ENCODE measurements at places on chromosomes 11 and 22.

DNA sequence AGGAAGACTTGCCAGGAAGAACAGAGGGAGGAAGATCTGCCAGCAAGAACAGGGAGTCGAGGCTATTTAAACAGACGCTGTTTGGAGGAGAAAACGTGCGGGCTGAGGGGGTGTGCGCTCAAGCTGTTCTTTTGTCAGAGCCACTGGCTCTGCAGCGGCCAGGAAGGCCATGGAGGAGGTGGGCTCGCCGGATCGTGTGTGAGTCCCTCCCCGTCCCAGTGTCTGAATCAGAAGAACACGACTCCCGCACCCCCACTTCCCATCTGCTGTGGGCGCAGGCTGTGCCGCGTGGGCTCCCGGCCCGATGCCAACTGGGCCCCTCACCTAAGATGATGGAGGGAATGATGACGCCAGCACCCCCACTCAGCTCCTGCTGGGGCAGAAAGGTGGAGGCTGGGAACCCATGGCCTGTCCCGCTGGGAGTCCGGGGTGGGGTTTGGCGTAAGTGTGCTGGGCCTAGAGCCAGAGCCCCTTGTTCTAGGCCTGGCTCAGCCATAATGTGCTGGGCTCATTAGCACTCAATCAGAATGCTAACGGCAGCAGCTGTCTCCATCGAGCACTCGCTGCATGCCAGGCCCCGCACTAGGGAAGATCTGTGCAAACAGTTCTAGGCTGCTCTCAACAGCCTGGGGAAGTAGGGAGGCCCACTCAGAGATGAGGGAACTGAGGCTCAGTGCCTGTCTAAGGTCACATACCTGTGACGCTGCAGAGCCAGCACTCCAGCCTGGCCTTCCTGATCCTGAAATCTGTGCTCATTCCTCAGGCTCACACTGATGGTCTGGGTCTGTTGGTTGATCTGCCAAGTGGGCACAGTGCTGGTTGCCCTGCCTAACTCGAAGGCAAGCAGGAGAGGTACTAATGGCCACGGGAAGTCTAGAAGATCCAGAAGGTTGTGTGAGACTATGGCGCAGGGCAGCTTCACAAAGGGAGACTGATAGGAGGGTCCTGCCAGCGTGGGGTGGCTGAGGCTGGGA is 11.5 kb downstream of the NPTXR start:
- DNase-seq: no peak

DNA sequence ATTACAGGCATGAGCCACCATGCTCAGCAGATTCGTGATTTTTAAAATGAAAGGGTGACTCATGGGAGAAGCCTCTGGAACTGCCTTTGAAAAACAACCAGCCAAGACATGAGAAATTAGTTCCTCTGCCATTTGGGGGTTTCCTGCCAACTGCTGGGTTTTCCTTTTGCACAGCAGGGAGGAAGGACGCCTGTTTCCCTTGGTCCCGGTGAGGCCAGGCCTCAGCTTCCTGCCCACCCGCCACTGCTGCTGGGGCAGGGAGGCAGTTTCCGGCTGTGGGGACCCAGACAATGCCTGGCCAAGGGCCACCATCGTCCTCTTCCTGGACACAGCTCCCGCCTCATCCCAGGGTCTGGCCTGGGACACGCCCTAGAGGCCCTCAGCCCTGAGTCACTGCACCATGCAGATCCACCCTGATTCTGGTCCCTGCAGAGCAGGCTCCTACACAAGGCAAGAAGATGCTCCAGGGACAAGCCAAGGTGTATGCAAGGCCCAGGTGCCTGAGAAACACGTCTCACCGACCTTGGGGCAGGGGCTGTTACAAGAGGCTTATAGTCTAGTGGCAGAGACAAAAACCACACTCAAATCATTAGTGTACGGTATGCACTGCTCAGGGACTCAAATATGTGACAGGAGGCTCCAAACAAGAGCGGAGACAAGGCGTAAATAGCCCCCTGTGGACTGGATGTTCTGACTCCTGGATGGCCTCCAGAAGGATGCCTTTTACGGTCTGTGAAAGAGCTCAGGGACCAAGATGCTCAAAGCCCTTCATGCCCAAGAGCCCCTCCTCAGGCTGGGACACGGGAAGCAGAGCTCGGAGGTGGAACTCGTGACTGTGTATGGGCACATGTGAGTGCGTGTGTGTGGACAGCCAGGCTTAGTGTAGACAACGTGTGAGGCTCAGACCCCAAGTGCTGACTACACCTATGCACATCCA is 10.0 kb downstream of the PPM1F start:
- DNase-seq: peak; percentile 65

- DNase-seq: no peak
Measured at GRCh38 chr11:9396310-9396709, 11.9 kb downstream of the IPO7 start.

GRCh38 chr11:1310318-1310687 is 871 bp upstream of the TOLLIP start:
- no peak for DNase-seq

GRCh38 chr11:67503119-67504004 is 1.8 kb downstream of the PITPNM1 start:
- DNase-seq: no peak

DNA sequence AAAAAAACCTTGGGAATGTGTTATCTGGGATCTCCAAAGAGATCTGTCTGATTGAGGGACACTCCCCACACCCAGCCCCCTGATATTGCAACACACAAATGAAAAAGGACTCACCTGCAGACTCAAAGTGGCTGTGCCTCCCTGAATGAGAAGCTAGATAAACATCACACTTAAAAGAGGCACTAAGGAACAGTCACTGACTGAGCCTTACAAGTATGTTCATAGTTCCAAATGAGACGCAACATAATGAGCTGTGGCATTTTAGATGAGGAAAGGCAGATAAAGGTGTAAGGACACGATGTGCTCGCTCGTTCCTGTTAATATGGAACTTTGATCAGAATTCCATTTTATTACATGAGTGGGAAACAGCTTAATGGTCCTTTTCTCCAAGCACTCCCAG is 21.0 kb upstream of the CFAP300 start:
- DNase-seq: no peak

- no peak for DNase-seq
Measured at GRCh38 chr11:4508886-4509285, 26.4 kb downstream of the OR52K1 start.

GRCh38 chr11:44568658-44569473 is 3.4 kb downstream of the CD82 start:
- peak; percentile 73 for DNase-seq

GRCh38 chr11:5136261-5136660 is 1.9 kb downstream of the OR52A5 start:
- DNase-seq: no peak

DNA sequence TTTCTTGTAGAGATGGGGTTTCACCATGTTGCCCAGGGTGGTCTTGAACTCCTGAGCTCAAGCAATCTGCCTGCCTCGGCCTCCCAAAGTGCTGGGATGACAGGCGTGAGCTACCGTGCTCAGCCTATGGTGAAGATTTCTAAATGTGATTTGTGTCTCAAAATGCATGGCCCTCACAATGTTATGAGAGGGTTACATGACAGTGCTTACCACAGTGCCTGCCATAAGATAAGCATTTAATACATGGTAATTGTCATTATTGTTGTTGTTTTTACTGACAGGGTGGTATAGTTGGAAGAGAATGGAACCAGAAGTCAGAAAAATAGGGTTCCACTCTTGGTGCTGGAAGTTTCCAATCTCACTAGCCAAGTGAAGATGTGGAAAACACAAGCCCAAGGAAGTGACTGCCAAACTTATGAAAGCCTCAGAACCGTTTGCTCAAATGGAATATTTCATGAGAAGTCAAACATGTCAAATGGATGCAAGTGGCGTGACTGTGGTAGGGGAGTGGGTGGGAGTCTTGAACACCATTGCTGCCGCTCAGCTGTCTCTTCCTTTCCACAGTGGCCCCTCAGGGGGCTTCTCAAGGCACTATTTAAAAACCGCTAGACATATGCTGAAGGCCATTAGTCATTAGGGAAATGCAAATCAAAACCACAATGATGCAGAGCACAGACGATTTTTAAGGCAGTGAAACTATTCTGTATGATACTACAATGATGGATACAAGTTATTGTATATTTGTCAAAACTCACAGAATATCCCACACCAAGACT is 29.1 kb upstream of the LMO2 start:
- no peak for DNase-seq

DNA sequence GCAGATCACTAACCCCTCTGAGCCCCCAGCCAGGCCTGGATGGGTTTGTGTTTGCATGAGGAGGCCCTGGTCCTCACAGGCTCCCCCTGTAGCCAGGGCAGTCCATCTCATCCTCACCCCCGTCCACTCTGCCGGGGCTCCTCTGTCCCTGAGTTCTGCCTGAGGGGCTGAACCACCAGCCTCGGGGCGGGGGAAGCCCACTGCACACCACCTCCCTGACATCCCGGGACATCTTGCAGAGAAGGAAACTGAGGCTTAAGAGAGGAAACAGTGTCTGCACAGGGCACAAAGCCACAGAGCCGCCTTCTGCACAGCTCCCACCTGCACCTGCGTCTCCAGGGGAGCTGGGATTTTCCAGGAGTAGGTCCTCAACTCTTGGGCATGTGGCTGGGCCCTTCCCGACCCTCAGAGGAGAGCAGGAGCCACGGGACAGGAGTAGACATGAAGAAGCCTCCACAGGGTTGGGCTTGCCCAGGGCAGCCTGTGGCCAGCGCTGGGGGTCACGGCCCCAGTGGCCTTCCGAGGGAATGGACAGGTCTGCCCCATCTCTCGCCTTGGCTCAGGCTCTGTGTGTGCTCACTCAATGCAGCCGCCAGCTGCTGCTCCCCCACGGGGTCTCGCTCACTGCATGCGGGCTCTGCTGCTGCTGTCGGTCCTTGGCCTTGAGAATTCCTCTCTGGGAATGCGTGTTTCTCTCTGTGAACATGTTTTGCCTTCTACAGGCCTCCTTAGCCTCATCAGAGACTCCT is 45.4 kb upstream of the CCDC188 start:
- DNase-seq: no peak

DNA sequence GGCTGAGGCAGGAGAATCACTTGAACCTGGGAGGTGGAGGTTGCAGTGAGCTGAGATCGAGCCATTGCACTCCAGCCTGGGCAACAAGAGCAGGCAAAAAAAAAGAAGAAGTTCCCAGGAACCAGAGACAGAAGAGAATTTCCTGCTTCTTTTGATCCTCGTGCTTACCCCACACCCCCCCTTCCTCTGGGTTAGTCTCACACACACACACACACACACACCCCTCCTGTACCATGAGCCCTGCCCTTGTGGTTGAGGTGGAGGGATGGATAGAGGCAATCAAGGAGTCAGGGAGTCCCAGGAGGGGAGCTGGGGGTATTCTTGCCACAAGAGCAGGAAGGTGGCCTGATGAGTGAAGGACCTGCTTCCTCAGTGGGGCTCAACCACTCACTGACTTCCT is 4.1 kb upstream of the UBE2L6 start:
- DNase-seq: no peak

DNA sequence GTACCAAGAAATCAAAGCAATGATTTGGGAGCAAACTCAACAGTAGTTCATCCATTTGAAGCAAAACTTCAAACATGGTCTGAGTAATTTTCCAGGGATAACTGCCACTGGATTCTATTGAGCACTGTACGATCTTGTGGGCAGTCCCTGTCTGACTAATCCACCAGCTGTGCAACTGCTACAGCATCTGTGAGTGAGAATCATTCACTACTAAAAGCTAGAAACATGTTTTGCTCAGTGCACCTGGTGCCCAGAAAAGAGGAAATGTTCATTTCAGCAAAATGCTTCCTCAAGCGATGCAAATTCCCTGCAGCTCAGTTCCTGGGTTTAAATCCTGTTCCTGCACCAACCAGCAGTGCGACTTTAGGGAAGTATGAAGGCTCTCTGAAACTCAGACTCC is 1077.9 kb downstream of the DLG2 start:
- DNase-seq: no peak

- no peak for DNase-seq
Measured at GRCh38 chr11:119371778-119372182, 9.7 kb downstream of the USP2 start.

DNA sequence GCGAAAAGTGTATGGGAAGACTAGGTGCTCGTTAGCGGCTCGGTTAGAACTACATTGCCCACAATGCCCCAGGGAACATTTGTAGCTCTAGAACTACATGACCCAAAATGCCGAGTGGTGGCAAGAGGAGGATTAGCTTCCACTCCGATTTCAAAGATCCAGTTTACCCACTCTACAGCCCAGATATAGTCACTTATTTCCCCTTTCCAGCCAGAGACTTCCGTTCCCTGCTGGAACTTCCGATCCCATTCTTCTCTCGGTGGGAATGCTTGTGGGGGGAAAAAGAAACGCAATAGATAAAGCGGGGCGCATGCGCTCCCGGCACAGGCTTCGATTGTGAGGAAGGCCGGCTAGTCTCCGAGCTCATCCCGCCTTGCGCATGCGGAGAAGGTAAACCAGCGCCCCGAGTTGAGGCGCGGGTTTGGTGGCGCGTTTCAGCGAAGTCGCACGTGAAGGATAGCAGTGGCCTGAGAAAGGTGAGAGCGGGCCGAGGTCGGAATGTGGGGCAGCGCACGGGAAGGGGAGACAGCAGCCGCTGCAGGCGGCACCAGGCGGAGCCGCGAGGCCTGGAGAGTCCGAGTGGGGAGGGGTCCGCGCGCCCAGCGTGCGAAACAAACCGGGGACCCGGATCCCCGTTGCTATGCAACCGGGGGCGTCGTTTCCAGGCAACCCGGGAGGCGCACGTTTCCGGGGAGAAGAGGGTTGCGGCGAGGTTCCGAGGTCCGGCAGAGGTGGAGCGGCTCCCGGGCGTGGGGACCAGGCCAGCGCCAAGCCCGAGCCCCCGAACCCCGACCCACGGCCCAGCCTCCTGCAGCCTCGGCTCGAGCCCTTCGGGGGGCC is at the start of gene TMEM109:
TMEM109 (plus strand) TSS at position 366 of the 840 bp plus-strand sequence. CDS start 5,536 bp downstream, outside the sequence.
- peak; percentile 91 for DNase-seq

DNA sequence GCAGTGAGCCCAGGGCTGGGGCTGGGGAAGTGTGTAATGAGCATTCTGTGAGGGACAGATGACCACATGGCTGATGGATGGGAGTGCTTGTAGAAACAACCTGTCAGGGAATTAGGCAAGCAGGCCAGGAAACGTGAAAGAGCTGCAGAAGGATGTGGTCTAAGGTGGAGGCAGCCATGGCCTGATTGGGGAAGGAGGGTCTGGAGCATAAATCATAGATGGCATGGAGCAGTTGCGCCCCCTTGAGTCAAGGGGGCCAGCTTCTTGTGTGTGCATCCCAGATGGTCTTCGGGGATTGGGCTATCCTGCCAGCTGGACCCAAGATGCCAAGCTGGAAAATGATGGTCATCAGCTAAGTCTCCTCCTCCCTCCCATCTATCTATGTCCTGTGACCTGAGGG is 119.4 kb upstream of the CLPB start:
- DNase-seq: no peak

DNA sequence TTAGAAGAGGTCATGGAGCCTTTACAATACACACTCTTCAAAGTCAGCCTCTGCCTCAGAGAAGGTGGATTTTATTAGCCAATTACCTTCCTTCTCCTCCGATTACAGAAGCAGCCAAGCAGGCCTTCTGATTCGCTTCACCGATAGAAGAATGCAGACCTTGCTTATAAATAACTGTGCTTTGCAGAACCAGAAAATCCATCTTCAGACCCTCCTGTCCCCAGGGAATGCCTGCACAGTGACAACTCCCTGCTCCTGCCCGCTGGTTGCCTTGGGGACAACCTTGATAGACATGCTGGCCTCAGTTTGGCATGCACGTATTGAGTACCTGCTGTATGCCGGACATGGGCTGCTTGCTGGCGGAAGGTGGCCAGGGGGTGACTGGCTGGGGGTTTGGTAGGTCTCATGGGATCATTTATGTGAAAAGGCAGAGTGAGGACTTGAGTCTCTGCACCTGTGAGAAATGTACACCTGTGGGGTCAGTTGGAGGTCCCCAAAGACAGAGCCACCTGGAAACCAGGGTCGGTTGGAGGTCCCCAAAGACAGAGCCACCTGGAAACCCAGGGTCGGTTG is 1238.7 kb downstream of the BRD1 start:
- DNase-seq: no peak

Measured in right forelimb (tissue), 1 donor.